ENCODE measurements at places on chromosomes 4 and X.

DNA sequence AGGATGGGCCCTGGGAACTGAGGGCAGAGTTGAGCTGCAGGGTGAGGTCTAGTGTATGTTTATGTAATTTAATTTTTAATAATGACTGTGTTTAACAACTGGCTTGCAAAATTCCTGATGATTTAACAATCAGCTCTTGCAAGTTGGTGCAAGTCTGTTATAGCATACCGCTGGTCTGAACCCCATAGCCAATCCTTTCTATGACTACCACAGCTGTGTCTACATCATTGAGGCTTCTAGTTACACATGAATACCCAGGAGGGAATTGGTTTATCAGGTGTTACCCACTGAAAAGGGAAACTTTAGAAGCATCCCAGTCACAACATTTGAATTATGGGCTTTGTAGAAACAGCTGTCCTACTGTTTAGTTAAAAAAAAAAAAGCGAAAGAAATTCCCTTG lies 38.3 kb downstream of the SUPT20HL1 start:
- DNase-seq, result no peak

DNA sequence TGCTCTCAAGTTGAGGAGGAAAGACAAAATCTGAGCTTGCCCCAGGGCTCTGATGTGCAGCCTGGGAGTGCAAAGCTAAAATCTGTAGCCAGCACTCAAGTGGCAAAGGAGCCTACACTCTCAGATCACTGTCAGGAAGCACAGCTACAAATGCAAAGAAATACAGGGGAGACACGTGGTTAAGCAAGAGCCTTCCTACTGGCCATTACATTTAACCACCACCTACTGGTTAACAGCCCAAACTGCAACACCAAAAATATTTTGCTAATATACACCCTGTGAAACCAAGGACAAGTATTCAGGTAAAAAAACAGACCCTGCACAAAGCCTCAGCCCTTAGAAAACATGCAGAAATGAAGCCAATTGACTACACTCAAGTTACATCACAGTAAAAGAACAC lies 170.4 kb upstream of the FGF16 start:
- DNase-seq, result no peak

- no peak for DNase-seq
Measured at GRCh38 chr4:176746846-176747245, 45.9 kb downstream of the VEGFC start.

DNA sequence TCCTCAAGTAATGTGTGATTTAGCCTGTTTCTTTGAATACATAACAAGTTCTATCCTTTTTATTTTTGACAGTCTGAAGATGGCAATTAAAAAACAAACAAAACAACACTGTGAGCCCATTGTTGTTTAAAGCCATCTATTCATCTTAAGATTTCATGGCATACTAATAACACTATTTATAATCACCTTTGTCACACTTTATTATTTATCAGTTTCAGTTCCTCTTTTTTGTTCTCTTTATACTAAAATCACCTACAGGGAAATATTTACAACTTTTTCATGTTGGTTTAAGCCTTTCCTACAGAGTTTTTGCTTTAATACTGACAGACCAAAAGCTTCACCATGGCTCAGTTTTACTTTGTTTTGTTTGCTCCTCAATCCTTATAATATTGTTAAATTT lies 247.4 kb upstream of the CTSO start:
- no peak for DNase-seq

DNA sequence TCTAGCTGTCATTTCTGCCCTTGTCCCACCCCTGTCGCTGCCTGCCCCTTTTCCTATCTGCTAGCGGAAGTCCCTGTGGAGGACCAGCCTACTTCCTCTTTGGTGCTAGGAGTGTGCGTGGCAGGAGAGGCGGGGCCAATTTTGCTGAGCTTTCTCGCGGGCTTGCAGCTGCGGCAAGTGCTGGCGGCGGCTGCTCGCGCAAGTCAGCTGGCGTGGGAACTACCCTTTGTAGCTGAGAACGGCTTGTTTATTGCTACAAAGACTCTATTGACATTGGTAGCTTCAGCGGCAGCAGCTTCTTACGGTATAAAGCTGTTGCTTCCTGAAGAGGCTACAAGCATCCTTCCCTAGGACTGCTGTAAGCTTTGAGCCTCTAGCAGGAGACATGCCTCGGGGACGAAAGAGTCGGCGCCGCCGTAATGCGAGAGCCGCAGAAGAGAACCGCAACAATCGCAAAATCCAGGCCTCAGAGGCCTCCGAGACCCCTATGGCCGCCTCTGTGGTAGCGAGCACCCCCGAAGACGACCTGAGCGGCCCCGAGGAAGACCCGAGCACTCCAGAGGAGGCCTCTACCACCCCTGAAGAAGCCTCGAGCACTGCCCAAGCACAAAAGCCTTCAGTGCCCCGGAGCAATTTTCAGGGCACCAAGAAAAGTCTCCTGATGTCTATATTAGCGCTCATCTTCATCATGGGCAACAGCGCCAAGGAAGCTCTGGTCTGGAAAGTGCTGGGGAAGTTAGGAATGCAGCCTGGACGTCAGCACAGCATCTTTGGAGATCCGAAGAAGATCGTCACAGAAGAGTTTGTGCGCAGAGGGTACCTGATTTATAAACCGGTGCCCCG lies at the start of gene MAGEH1:
TSS of gene MAGEH1 (plus strand) at position 138 of the 843 bp plus-strand sequence. CDS start at position 386, 248 bp downstream.
- DNase-seq, result peak; percentile 68

GRCh38 chrX:31847773-31848172 lies 775.9 kb upstream of the FTHL17 start:
- DNase-seq, result no peak

- no peak for DNase-seq
Measured at GRCh38 chrX:71184803-71185495, 38.1 kb upstream of the GJB1 start.

DNA sequence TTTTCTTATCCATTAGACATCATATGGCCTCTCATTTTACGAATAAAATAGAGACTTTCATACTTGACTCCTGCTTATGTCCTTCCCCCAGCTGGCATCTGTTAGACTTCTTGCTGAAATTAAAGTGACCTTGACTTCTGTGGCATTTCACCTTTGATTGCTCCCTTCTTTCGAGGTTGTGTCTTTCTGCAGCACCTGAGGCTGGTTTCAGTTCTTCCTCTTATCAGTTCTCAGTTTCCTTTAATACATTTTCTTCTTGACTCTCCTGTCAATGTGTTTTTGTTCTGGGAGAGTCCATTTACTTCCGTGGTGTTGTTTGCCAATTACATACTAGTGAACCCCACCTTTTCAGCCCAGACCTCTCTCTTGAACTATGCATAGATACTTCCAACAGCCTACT lies 81.6 kb downstream of the RBPJ start:
- no peak for DNase-seq

DNA sequence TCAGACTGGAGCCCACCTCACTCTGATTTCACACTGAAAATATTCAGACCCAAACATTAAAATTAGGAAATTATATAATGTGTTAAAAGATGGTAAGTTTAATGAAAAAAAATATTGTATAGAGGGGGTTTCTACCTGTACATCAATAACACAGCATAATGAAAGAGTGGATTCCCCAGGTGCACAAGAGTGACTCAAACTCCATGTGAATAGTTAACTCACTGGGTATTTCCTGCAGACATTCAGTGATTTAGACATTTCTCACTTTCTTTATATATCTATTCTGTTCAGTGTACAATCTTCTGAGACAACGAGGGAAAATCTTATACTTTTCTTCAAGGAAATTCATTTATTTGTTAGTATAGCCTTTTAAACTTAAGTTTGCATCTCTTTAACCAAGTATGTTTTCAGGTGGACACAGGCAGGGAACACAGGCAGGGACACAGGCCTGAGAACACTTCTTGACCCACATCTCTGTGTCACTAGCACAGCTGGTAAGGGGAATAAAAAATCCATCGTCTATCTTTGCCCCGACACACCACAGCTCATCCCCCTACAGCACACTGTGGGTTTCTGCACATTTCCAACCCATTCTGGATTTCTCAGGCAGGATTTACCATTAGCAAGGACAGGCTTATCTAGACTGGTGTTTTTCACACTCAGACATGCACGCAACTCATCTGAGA lies 525.5 kb upstream of the BOD1L1 start:
- no peak for DNase-seq

DNA sequence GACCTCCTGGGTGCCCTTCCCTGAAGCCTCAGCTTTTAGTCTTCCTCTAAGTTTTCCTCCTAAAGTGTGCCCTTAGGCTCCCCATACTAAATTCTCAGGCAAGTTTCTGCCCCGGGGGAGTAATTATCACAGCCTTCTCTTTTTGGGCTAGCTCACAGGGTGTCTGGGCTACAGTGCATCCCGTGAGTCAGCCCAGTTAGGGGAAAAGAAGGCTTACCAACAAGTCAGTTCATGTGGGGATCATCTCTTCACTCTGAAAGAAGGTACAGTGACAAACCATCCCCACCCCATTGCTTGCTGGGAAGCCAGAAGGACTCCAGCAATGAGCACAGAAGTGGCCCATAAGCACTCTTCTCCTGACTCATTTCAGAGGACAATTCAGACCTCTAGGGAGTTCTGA lies 134.7 kb upstream of the FAM9C start:
- no peak for DNase-seq

DNA sequence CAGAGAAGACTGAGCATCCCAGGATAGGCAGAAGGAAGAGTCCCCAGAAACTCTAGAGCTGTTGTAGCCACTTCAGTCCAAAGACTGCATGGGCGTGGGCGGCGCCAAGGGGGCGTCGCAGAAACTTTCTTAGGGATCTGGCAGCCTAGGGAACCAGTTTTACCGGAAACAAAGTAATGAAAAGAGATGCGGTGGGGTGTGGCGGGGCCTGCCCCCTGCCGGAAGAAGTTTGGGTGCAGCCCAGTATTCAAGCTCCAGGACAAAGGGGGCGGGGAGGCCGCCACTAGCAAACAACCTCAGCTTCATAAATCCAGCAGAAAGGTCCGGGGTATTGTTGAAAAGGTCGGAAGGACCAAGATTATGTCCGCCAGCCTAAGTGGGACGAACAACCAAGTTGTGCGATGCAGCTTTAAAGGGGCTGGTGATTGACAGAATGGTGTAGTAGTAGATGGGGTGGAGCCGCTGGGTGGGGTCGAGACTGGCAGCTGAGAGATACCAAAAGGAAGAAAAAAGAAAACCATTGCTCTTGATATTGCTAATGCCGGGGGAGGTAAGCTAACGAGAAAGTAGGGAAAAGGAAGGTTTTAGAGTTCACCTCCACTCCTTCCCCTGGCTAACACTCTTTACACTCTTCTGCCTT lies 190.5 kb downstream of the RRAGB start:
- DNase-seq, result peak; percentile 13

- DNase-seq, result no peak
Measured at GRCh38 chrX:125203365-125203736, 116.3 kb upstream of the TEX13C start.

GRCh38 chr4:16687845-16688244 lies 210.6 kb downstream of the LDB2 start:
- no peak for DNase-seq

All from stimulated activated CD8-positive, alpha-beta memory T cell treated with anti-CD3 and anti-CD28 coated beads, Interleukin-15, amount 100 ng/mL, for 48 hours (primary cell).